Psoas muscle (tissue), 8 donors: ENCODE measurements at places on chromosomes 12 and 14. TPM values are rescaled to one million over a fixed set of nuclear protein-coding genes. Genes with fewer than 3 reads are reported as not detected.

Gene INHBC
- total RNA-seq, result not detected

Gene A2ML1
- not detected for total RNA-seq

Gene CFAP54
- total RNA-seq, result 0.14 TPM

Gene DPPA3
- total RNA-seq, result not detected

Gene STXBP6
- 2.4 TPM for total RNA-seq
